ENCODE measurements at places on chromosomes 5 and 9.
A peak's percentile ranks its signal among the peaks of the same experiment; 100 is the strongest.

GRCh38 chr5:113379936-113380806 lies 54.6 kb downstream of the TSSK1B start:
- DNase-seq, result no peak

GRCh38 chr5:11497651-11498050 lies 406.6 kb downstream of the CTNND2 start:
- no peak for DNase-seq

- DNase-seq, result no peak
Observed at GRCh38 chr5:137142346-137142745, 356.8 kb downstream of the SPOCK1 start.

DNA sequence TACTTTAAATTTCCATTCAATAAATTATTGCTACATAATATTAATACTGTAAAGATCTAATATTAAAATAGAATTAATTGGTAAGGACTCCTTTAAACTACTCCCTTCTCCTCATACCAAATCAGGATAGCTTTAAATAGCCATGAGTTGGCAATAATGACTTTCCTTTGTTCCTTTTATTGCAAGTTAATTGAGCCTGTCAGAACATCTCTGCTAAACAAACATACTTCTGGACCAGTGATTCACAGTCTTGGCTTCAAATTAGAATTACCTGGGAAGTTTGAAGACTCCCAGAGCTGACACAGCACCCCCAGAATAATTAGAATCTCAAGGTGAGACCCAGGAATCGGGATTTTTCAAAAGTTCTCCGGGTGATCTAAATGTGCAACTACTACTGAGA lies 18.7 kb downstream of the C5orf58 start:
- no peak for DNase-seq

- no peak for DNase-seq
Observed at GRCh38 chr9:99046542-99047071, 58.3 kb upstream of the TGFBR1 start.

- DNase-seq, result no peak
Observed at GRCh38 chr5:163951069-163951468, 445.6 kb downstream of the MAT2B start.

DNA sequence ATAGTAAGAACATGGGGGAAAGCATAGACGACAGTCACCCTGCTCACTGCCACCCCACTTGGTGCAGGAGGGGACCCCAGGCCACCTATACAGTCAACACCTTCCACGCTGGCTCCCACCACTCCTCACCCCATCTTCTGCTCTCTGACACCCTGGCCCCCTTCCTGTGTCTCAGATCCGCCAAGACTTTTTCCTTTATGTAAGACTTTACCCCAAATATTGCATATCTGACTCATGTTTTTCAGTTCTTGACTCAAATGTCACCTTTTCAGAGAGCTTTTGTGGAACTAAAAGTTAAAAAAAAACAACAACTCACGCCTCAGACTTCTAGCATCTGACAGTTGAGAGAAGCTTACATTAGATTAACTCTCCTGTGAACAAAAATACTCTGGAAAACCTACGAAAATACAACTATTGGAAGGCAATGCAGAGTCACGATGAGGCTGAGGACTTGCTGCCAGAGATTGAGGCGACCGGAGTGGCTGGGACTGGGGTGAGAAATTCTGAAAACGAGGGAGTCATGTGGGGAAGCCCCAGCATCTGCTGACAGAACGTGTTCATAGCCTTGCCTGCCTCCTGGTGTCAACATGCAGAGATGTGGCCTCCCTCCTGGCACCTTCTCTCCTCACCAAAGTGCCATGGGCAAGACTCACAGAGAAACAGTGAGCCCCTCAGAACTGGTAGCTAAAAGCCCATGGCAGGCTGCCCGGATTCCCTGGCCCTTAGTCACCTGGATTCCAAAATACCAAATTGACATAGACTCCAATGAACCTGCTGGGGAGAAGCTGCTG lies 22.4 kb upstream of the FCN2 start:
- DNase-seq, result peak; percentile 88

DNA sequence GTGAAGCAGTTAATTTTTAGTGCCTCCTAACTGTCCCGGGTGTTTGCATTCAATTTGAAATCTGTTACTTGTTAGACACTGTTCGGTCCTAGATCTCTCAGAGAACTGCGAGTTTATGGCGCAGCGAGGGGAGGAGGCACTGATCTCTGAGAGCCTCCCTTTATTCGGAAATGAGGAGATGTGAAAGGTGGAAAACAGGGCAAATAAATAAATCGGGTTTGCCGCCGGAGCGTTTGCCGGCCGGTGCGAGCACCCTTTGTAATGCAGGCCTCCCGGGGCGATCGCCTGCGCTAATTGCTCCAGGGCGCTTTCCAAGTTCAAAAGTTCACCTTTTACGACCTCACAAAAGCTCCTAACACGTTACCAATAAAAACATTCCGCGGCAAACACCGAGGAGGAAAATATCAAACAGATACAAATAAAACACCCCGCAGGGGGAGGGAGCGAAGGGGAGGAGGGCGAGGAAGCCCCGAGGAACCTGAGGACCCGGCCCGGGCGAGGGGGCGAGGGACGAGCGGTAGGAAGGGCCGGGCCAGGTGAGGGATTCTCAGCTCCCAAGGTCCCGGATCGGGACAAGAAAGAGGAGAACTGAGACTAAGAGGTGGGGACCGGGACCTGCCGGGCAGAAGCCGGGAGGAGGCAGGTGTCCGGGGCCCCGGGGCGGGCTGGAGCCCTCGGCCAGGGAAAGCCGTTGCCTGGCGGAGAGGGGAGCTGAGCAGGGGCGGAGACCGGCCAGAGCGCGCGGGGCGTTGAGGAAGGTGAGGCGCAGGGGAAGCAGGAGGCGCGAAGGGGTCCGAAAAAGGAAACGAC lies 1.4 kb downstream of the NR6A1 start:
- no peak for DNase-seq

DNA sequence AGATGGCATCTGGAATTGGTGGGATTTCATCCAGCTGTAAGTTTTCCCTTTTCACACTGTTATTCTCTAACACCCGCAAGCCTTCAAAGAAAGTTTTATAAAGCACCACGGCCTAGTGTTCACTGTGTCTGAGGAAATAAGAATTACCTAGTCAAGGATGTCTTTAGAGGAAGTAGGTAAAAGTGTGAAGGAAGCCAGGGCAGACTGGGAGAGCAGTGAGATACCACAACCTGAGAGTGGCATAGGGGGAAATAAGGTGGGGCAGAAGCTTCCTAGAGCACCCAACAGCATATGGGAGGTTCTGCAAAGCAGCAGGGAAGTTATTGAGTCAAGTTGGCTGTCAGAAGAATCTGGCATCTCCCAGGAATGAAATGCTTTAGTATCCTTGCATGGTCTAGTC lies 241.2 kb downstream of the CETN3 start:
- DNase-seq, result no peak

- DNase-seq, result no peak
Observed at GRCh38 chr5:72485430-72485974, 21.7 kb downstream of the ZNF366 start.

DNA sequence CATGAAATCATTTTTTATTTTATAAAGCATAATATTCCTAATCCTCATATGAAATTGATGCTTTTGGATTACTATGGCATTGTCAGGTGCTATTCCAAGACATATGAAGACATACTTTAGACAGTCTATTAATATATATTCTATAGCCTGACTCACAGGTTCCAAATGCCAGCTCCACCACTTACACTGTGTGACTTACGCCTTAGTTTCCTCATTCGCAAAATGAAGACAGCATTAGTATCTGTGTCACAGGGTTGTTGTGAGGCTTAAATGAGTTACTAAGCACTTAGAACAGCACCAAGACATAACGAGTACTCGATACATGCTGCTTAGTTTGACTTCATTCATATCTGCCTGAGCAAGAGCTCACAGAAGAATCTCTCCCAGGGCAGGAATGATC lies 132.2 kb upstream of the PTGER4 start:
- DNase-seq, result no peak

DNA sequence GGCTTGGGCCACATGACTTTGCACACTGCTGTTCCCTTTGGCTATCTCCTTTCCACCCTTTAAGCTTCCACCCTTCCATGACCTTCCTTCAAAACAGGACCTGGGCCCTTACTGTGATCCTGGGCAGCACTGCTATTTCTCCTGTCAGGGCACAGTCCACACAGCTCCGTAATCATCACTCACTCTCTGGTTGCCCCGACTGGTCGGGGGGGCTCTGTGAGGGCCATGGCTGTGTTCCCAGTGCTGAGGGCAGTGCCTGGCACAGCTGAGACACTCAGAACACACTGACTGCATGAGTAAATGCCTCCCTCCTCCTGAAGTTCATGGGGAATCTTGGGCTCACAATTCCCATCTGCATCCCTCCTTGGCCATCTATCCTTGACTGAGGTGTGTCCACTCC lies 12.2 kb downstream of the TRAF1 start:
- no peak for DNase-seq

GRCh38 chr5:159783726-159784247 lies 132.5 kb upstream of the ADRA1B start:
- DNase-seq, result no peak

DNA sequence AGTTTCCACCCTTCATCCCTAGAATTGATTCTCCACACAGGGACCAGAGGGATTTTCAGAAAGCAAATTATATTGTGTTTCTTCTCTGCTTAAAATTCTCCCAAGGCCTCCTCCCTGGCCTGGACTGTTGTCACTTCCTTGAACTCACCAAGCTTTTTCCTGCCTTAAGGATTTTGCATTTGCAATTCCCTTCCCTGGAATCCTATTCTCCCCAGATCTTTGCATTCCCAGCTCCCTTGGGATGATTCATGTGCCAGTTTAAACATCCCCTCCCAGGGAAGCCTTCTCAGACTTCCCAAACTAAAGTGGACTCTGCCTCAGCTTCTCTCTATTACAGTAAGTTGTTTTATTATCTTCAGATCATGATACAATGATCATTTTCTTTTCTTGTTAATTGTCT lies 35.2 kb upstream of the PDE8B start:
- no peak for DNase-seq

- DNase-seq, result no peak
Observed at GRCh38 chr5:155746367-155747038, 580.5 kb upstream of the SGCD start.

- DNase-seq, result no peak
Observed at GRCh38 chr5:1975406-1975715, 92.6 kb upstream of the IRX4 start.

- DNase-seq, result no peak
Observed at GRCh38 chr5:175811589-175811988, 59.8 kb upstream of the CPLX2 start.

DNA sequence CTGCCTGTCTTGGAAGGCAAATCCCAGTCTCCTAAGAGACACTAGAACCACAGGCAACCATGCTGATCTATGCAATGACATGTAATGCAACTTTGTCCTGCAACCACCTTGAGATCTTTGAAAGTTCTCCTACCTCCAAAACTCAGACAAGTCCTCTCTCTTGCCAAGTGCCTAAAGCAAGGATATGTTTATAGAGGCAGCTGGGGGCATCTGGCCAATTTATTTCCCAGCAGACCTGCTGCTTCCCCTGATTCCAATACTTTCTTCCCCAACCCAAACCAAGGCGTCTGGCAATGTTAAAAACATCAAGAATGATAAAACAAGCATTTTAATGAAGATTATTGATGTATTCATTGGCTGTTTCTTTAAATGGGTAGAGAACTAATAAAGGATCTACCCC lies 138.4 kb downstream of the DOCK8 start:
- DNase-seq, result no peak

DNA sequence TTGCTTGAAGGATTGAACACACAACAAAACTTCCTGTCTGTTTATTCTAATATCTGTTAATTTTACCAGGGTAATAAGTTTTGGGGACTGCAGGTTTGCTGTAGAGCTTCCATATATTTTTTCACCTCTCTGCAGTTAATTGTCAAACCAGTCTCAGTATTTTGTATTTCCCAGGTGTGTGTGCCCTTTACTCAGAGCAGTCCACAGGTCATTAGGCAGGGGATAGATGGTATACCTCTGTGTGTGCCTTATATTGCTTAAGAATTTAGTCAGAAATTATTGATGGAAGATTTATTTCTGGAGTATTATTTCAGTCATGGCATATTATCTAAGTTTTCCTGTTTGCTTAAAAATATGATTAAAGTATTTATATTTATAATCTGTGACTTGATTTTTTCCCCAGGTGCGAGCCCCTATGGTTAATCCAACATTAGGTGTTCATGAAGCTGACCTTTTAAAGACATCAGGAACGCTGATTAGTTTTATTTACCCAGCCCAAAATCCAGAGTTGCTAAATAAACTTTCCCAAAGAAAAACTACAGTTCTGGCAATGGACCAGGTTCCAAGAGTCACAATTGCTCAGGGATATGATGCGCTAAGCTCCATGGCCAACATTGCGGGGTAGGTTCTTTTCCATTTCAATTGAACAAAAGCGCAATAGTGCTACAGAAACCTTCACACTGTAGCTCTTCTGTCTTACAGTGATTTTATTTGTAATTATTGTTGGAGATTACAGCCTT lies 12.6 kb downstream of the NNT start:
- DNase-seq, result no peak

- DNase-seq, result no peak
Observed at GRCh38 chr5:40033009-40033408, 608.2 kb upstream of the DAB2 start.
